ENCODE measurements at places on chromosomes 7 and 10.

DNA sequence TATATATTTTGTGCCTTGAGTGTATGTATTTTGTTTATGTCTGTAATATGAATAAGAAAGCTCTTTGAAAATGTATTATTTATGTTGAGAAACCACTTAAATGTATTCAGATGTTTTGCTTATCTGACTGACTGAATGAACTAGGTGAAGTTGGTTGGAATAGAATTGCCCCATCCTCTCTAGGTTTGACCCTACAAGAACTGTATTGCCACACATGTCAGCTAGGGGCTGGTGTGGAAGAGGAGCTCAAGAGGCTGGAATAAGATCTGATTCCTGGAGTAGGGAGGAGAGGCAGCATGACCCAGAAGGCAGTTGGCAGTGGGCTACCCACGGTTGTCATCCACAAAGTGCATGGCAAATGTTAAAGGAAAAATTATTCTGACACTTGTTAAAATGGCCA, 9.1 kb downstream of the SSMEM1 start:
- H3K36me3 ChIP-seq = no peaks in the 10 kb centered on the region
- no peaks in the 10 kb centered on the region for H3K27me3 ChIP-seq
- no peak overlapping the region for H3K27ac ChIP-seq
- H3K4me3 ChIP-seq = no peak overlapping the region

DNA sequence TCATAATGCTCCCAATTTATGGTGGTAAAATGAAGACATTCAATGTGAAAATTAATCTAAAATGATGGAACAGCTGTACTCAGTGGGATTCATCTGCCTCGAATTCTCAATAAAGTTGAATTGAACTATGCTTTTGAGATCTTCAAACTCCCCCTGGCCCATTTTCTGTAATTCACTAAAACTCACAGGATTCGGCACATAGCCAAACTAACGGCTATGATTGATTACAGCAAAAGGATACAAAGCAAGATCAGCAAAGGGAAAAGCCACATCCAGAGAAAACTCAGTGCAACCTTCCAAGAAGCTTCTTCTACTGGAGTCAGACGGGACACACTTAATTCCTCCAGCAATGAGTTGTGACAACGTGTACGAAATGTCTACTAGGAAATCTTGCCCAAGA, 307.5 kb downstream of the CNTNAP2 start:
- no peaks in the 10 kb centered on the region for H3K4me1 ChIP-seq
- no peak overlapping the region for H3K4me3 ChIP-seq
- DNase-seq = no peak
- no peak overlapping the region for H3K27ac ChIP-seq
- H3K36me3 ChIP-seq = no peaks in the 10 kb centered on the region

- H3K4me1 ChIP-seq = no peaks in the 10 kb centered on the region
- H3K36me3 ChIP-seq = no peaks in the 10 kb centered on the region
- H3K27ac ChIP-seq = no peak overlapping the region
- H3K4me3 ChIP-seq = no peak overlapping the region
These were observed 4.3 kb downstream of the ANKRD1 start for GRCh38 chr10:90916392-90917237.

DNA sequence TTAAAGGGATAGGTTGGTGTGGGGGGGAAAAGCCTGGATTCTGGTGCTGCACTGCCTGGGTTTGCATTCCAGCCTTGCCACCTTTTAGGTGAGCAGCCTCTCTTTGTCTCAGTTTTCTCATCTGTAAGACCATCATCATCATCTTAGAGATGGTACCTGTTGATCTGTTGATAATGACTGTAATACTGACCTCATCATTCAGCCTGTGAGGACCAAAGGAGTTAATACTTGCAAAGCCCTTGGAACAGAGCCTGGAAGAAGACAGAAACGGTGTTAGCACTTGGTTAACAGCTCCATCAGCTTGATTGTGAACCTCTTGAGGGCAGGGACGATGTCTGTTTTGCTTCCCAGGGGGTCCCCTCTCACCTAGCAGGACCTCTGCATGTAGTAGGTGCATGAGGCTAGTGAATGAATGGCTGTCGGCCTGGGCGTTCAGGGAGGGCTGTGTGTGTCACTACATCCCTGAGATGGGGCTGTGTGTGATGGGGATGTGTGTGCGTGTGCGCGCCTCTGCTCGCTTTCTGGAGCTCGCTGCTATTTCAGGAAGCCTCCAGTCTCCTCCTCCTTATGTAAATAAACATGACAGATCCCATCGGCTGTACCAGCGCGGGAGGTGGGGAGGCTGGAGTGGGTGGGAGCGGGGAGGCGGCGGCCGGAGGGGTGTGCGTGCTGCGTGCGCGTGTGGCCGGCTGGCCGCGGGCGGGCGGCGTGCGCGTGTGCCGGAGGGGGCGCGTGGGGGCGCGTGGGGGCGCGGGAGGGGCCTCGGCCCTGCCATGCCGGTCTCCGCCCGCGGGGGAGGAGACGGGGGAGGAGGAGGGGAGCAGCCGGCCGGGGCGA, 61.2 kb downstream of the NEURL1 start:
- no peak for DNase-seq
- H3K27ac ChIP-seq = no peak overlapping the region
- no peaks in the 10 kb centered on the region for H3K4me1 ChIP-seq
- peaks cover 12% of the 10 kb centered on the region for H3K27me3 ChIP-seq

- no peak for DNase-seq
- no peak overlapping the region for H3K27ac ChIP-seq
- H3K27me3 ChIP-seq = no peaks in the 10 kb centered on the region
- no peaks in the 10 kb centered on the region for H3K4me1 ChIP-seq
These were observed 223.2 kb downstream of the CCSER2 start for GRCh38 chr10:84551437-84552120.

DNA sequence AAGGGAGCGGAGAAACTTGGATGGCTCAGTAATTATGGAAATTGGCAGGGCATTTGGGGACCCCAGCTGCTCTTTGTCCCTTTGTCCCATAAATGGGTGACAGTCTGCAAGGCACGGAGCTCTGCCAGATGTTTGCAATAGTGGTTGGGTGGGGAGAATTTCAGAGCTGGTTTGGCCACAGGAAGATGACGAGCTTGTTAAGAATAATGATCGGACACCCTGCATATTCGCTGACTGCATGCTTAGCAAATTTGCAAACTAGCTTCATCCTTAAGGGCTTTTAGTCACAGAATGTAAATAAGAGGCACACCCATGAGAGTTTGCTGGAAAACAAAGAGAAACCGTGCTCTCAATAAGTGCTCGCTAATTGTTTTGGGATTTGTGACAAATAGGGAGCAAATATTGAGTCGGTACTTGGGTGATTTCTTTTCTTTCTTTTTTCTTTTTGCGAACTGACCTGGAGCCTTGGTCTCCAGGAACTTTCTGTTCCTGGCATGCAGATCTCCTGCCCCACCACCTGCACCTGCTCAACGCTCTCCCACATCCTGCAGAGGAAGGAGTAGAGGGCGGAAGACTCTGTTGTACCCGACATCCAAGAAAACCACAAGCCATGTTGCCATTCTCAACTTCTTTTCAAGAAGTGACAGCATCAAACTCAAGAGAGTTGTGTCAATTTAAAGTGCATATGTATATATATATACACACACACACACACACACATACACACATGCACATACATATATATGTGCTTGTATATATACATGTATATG, 238.9 kb downstream of the CAMK1D start:
- no peak overlapping the region for H3K27ac ChIP-seq
- H3K36me3 ChIP-seq = no peaks in the 10 kb centered on the region
- no peak for DNase-seq
- H3K4me1 ChIP-seq = no peaks in the 10 kb centered on the region

- no peaks in the 10 kb centered on the region for H3K4me1 ChIP-seq
- no peaks in the 10 kb centered on the region for H3K36me3 ChIP-seq
- DNase-seq = no peak
- H3K27ac ChIP-seq = no peak overlapping the region
These were observed 49.5 kb upstream of the ZPBP start for GRCh38 chr7:50142425-50143017.

- peaks cover 25% of the 10 kb centered on the region for H3K4me1 ChIP-seq
- no peaks in the 10 kb centered on the region for H3K36me3 ChIP-seq
- H3K4me3 ChIP-seq = peak overlapping the region; percentile 63
These were observed 870 bp downstream of the FZD1 start for GRCh38 chr7:91264924-91265681.

DNA sequence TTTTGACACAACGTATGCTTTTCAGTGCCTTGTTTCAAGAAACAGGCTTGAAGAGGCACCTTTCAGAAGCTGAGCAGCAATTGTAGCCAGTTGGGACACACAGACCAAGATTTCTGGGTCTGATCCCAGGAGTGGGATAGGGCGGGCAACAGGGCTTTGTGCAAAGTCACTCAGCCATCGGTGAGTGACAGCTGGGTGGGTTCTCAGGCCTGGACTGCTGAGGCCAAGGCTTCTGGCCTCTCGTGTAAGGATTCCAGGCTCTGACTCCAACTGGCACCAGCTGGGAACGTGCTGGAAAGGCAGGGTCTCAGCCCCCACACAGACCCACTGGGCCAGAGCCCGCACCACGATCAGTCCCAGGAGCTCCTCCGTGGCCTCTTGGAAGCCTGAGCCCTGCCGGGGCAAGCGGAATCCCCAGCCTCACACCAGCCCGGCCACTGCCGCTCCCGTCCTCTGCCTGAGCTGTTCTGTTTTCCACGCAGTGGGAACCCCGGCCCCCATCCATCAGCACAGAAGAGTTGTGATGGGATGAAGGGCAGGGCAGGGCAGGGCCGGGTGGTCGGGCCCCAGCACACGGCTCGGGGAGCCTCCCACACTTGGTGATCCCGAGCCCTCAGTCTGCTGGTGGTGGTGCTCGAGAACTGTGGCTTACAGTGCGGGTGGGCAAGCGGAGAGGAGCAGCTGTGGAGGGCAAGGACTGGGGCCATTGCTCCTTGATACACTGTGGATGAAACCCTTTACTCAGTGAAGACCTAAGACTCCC, 46.8 kb downstream of the VIPR2 start:
- H3K27me3 ChIP-seq = no peaks in the 10 kb centered on the region
- H3K27ac ChIP-seq = no peak overlapping the region
- no peak overlapping the region for H3K4me3 ChIP-seq
- no peaks in the 10 kb centered on the region for H3K4me1 ChIP-seq
- H3K36me3 ChIP-seq = no peaks in the 10 kb centered on the region

DNA sequence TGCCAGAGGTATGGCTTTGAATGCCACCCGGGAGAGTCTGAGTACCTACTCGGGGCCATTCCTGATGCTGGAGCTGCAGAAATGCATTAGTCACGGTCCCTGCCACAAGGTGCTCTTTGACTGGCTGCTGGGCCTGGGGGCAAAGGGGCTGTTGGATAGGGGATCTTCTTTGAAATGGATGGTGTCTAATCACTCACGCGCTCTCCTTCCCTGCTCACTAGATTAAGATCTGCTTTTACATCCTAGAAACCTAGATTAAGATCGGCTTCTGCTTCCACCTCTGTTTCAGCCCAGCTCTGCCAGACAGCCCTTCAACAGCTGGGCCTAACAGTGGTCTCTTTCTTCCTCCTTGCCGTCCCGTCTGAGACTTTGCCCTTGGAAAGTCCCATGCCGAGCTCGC, 57.2 kb downstream of the PAX2 start:
- DNase-seq = no peak
- H3K27ac ChIP-seq = no peak overlapping the region
- no peak overlapping the region for H3K4me3 ChIP-seq
- peaks cover 6% of the 10 kb centered on the region for H3K4me1 ChIP-seq
- H3K27me3 ChIP-seq = no peaks in the 10 kb centered on the region

GRCh38 chr7:3482147-3482921, 181.3 kb downstream of the SDK1 start:
- H3K27me3 ChIP-seq = no peaks in the 10 kb centered on the region
- no peak overlapping the region for H3K27ac ChIP-seq
- H3K4me3 ChIP-seq = no peak overlapping the region
- no peaks in the 10 kb centered on the region for H3K4me1 ChIP-seq

DNA sequence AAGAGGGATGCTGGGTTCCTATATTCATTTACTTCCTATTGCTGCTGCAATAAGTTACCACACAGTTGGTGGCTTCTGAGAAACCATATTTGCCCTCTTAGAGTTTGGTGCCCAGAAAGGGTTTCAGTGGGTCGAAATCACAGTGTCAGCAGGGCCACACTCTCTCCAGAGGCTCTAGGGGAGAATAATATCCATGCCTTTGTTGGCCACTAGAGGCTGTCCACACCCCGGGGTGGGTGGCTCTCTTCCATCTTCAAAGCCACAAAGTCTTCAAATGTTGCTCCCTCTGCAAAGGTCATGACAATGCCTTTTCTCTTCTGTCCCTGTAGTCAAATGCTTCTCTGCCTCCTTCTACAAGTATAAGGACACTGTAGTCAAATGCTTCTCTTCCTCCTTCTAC, 989.4 kb downstream of the CCSER2 start:
- H3K27ac ChIP-seq = no peak overlapping the region
- no peaks in the 10 kb centered on the region for H3K27me3 ChIP-seq

- H3K4me1 ChIP-seq = no peaks in the 10 kb centered on the region
- H3K4me3 ChIP-seq = no peak overlapping the region
- no peaks in the 10 kb centered on the region for H3K27me3 ChIP-seq
- H3K27ac ChIP-seq = no peak overlapping the region
- DNase-seq = no peak
- peaks cover 11% of the 10 kb centered on the region for H3K36me3 ChIP-seq
These were observed 32.9 kb upstream of the BHLHA15 start for GRCh38 chr7:98178321-98178720.

DNA sequence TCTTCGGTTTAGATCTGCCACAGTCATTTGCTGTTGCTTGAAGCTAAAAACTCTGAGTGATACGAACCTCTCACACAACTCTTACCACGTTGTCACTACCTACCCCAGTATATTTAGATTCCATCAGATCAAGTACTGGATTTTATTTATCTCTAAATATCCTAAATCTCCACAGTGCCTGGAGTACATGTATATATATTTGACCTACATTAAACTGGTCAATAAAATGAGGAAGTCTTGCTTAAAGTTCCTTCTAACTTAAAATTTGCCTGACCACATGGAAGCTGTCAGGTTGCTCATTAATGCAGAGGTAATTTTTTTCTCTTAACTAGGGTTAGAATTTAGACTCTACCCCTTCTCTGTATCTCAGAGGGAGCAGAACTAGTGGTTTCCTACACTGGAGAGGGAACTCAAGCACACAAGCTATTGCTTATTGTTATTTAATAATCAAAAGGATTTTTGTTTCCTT, 3.1 kb upstream of the MACC1 start:
- H3K27ac ChIP-seq = no peak overlapping the region
- no peak overlapping the region for H3K4me3 ChIP-seq
- no peaks in the 10 kb centered on the region for H3K27me3 ChIP-seq
- peaks cover 5% of the 10 kb centered on the region for H3K4me1 ChIP-seq
- no peak for DNase-seq

- H3K27ac ChIP-seq = no peak overlapping the region
- no peaks in the 10 kb centered on the region for H3K27me3 ChIP-seq
- no peak overlapping the region for H3K4me3 ChIP-seq
These were observed 125.2 kb upstream of the PALS2 start for GRCh38 chr7:24448038-24448437.

- H3K4me1 ChIP-seq = no peaks in the 10 kb centered on the region
- no peak for DNase-seq
- no peaks in the 10 kb centered on the region for H3K36me3 ChIP-seq
- H3K27ac ChIP-seq = no peak overlapping the region
- no peak overlapping the region for H3K4me3 ChIP-seq
- no peaks in the 10 kb centered on the region for H3K27me3 ChIP-seq
These were observed 142.0 kb upstream of the NPY start for GRCh38 chr7:24141874-24142509.
